ENCODE measurements at places on chromosomes 4 and X.

- no peak for DNase-seq
- peaks cover 18% of the 10 kb centered on the region for H3K36me3 ChIP-seq
- peak overlapping the region; percentile 57 for H3K27ac ChIP-seq
- H3K4me1 ChIP-seq, result peaks cover 31% of the 10 kb centered on the region
- H3K27me3 ChIP-seq, result peaks cover 77% of the 10 kb centered on the region
These were observed 2.0 kb downstream of the PCDH19 start for GRCh38 chrX:100407784-100408712.

GRCh38 chrX:40090050-40090804, 7.5 kb downstream of the BCOR start:
- H3K27ac ChIP-seq, result no peak overlapping the region
- peaks cover 31% of the 10 kb centered on the region for H3K27me3 ChIP-seq
- H3K4me3 ChIP-seq, result no peak overlapping the region
- H3K36me3 ChIP-seq, result peaks cover 1% of the 10 kb centered on the region

DNA sequence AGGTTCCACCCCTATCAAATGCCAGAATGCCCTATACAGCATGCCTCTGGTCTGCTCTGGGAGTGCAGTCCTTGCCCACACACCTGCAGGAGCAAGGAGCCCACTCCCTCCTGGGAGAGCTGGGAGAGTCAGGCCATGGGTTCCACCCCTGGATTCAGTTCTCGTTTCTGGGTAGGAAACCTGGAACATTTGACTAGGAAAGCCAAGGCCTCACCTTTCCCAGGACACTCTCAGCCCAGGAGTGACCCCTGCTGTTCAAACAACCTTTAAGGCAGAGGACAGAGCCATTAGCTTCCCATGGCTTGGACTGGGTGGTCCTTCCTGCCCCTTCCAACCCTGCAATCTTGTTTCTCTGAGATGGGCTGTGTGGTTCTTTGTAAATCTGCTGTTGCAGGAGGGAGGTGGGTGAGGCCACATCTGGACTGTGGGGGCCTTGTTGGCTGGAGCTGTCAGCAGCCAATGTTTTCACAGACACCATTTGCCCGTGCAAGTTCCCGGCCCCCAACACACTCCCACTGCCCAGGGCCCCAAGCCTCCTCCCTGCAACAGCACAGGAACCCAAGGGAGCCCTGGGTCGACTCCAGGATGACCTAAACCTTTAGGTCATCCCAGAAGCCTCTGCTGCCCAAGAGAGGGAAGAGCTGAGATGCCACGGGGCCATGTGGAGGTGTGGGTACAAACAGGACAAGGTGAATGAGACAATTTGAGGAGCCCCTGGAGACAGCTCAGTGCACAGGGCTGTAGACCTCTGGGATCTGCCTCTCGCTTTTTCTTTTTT, 104.4 kb downstream of the PJA1 start:
- no peaks in the 10 kb centered on the region for H3K27me3 ChIP-seq
- H3K4me1 ChIP-seq, result no peaks in the 10 kb centered on the region
- H3K36me3 ChIP-seq, result no peaks in the 10 kb centered on the region
- no peak overlapping the region for H3K4me3 ChIP-seq
- DNase-seq, result peak; percentile 11

GRCh38 chr4:168882650-168883233, 127.3 kb downstream of the CBR4 start:
- H3K27ac ChIP-seq, result no peak overlapping the region
- H3K4me1 ChIP-seq, result peaks cover 21% of the 10 kb centered on the region
- no peak for DNase-seq
- peaks cover 22% of the 10 kb centered on the region for H3K36me3 ChIP-seq
- H3K4me3 ChIP-seq, result no peak overlapping the region

- H3K27ac ChIP-seq, result no peak overlapping the region
- H3K4me1 ChIP-seq, result no peaks in the 10 kb centered on the region
- no peak overlapping the region for H3K4me3 ChIP-seq
- no peak for DNase-seq
- H3K27me3 ChIP-seq, result peaks cover 12% of the 10 kb centered on the region
These were observed 6.6 kb downstream of the LANCL3 start for GRCh38 chrX:37578045-37578444.
